ENCODE measurements at places on chromosomes 4 and X.

DNA sequence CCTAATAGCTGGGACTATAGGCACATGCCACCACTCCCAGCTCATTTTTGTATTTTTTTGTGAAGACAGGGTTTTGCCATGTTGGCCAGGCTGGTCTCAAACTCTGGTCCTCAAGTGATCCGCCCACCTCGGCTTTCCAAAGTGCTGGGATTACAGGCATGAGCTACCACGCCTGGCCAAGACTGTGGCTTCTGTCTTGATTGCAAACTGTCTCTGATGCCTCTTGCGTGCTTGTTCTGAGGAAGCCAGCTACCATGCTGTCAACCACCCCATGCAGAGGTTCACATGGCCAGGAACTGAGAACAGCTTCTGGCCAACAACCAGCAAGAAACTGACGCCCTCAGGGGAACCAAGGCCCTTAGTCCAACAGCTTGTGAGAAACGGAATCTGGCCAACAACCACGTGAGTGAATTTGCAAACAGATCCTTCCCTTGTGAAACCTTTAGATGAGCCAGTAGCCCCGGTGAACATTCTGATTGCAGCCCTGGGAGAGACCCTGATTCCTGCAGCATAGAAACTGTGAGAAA, 71.2 kb downstream of the SUPT20HL2 start:
- no peaks in the 10 kb centered on the region for H3K36me3 ChIP-seq
- H3K4me3 ChIP-seq = no peak overlapping the region
- H3K4me1 ChIP-seq = no peaks in the 10 kb centered on the region
- H3K27me3 ChIP-seq = peaks cover 10% of the 10 kb centered on the region

GRCh38 chr4:147525494-147526271, 44.8 kb downstream of the EDNRA start:
- H3K36me3 ChIP-seq = no peaks in the 10 kb centered on the region
- H3K4me1 ChIP-seq = no peaks in the 10 kb centered on the region
- DNase-seq = no peak
- H3K27ac ChIP-seq = no peak overlapping the region
- H3K4me3 ChIP-seq = no peak overlapping the region
- H3K27me3 ChIP-seq = no peaks in the 10 kb centered on the region

DNA sequence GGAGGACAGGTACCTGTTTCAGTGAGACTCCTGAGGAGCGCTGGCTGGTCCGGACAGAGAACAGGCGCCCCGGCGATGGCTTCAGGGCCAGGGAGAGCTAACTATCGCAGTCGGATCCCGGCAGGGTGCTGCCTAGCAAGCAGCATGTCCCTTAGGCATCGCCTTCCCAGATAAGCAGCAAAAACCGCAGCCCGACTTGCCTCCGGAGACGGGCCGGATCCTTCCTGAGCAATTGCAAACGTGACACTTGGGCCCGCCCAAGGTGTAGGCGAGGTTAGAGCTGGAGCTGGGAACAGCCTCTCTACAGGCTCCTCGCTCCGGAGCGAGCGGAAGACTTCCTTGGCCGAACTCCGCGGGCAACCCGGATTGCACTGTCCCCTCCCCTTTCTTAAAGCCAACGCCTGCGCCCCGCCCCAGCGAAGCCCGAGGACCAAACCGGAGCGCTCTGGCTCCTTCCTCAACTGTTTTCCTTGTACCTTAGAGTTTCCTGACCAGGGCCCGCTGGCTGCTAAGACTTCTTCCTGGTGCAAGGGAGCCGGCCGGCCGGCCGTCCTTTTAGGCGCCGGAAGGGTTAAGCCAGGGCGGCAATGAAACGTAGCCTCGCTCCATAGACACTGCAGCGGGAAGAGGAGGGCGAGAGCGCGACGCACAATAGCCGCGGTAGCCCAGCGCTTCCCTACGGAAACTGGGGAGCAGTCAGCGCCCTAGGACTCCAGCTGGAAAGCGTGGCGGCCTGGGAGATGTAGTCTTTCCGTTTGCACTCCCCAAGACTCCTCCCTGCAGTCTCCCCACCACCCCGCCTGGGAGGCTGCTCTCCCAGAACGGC, at the start of gene OPHN1:
Gene OPHN1 (minus strand): TSS at position 341 of the 826 bp plus-strand sequence. CDS start 475 bp downstream, outside the sequence.
- peak within 1 kb of the TSS; percentile 93 for H3K27ac ChIP-seq
- peak within 1 kb of the TSS; percentile 79 for H3K4me3 ChIP-seq
- no peaks in the 10 kb centered on the region for H3K4me1 ChIP-seq
- DNase-seq = no peak
- H3K27me3 ChIP-seq = no peaks in the 10 kb centered on the region

- H3K27me3 ChIP-seq = no peaks in the 10 kb centered on the region
- no peak overlapping the region for H3K27ac ChIP-seq
- no peak overlapping the region for H3K4me3 ChIP-seq
- H3K4me1 ChIP-seq = peaks cover 3% of the 10 kb centered on the region
Observed at GRCh38 chr4:94446386-94446785, 5.4 kb upstream of the PDLIM5 start.

Measured in spinal cord (tissue), 10 donors.